ENCODE measurements at places on chromosomes 7 and 10.

- no peak for DNase-seq
Measured at GRCh38 chr10:110113670-110114337, 93.6 kb upstream of the MXI1 start.

- DNase-seq, result no peak
Measured at GRCh38 chr10:60212195-60212594, 177.5 kb downstream of the ANK3 start.

DNA sequence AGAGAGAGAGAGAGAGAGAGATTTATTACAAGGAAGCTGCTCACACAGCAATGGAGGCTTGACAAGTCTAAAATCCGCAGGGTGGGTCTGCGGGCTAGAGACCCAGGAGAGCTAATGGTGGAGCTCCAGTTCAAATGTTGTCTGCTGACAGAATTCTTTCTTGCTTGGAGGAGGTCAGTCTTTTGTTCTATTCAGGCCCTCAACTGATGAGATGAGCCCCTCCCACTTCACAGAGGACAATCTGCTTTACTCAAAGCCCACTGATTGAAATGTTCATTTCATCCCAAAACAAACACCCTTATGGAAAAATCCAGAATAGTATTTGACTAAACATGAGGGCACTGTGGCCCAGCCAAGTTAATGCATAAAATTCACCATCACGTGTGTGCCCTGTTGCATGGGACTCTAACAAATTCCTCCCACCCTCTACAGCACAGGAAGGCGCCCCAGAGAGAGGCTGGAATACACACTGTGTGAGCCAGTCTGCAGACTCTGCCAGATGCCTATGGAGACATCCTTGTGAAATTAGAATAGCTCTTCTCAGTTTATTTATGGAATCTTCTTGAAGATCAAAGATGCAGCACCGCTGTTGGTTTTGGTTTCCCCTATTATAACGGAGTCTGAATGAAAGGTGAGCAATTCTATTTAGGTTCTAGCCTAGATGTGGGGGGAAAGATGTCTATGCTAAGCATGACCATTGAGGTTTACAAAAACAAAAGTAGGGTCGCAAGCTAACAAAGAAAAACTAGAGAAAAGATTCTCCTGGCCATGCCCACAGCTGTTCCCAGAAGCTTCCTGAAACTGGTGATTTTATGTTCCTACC, 123.0 kb upstream of the SFMBT2 start:
- no peak for DNase-seq

- no peak for DNase-seq
Measured at GRCh38 chr7:140609646-140610045, 31.0 kb downstream of the DENND2A start.

- no peak for DNase-seq
Measured at GRCh38 chr10:62186999-62187675, 81.5 kb downstream of the RTKN2 start.

DNA sequence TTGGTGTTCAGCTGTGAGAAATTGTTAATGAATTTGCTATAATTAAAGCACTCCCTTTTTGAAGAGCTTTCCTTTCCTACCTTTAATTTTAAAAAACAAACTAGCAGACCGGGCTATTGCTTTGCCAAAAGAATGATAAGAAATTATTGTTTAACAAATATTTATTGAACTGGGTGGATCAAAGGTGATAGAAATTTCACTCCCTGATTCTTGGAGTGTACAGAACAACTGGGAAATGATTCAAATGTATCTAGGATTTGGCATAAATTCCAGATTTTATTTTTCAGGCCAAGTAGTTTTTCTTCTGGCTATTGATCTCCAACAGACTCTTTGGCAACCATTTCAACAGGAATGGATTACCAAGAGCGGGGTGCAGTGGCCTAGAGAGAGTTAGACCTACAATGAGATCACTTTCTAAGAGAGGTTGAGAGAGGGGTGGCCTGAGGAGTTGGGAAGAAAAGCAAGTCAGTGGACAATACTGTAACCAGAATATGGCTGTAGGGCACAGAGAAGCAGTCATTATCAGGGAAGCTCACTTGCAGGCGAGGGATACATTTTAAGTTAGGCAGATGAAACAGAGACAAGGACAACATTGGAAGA, 71.9 kb downstream of the PLXDC2 start:
- DNase-seq, result no peak

GRCh38 chr7:49774459-49775064, 1.1 kb downstream of the VWC2 start:
- DNase-seq, result no peak

All from stimulated activated CD4-positive, alpha-beta T cell treated with anti-CD3 and anti-CD28 coated beads, TNF-alpha, amount 100 ng/mL, for 48 hours (primary cell).